ENCODE measurements at places on chromosomes 7 and 10.

- DNase-seq: no peak
These were observed 213.3 kb downstream of the MDFIC start for GRCh38 chr7:115135146-115135545.

DNA sequence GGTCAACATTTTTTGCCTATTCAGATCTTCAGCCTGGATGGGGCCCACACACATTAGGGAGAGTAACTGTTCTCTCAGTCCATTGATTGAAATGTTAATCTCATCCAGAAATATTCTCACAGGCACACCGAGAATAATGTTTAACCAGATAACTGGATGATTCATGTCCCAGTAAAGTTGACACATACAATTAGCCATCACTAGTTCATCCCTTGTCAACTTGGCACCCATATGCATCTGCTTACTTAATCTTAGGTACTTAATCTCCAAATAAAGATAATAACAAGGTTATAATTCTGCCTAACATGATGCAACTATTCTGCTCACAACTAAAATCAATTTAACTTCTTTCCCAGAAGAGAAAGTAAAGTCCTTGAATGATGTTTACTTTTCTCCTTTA, 502.6 kb downstream of the ADRA2A start:
- DNase-seq: no peak

DNA sequence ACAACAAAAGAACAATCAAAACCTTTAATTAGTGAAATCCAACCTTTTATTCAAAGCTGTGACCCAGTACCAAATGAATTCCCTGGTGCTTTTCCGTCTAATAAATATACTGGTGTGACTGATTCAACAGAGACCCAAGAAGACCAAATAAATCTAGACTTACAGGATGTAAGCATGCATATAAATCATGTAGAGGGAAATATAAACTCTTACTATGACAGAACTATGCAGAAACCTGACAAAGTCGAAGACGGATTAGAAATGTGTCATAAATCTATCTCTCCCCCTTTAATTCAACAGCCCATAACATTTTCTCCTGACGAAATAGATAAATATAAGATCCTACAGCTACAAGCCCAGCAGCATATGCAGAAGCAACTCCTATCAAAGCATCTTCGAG, 540.6 kb upstream of the TEX47 start:
- DNase-seq: no peak

- peak; percentile 11 for DNase-seq
These were observed 79.0 kb upstream of the LSM8 start for GRCh38 chr7:118104812-118105441.

DNA sequence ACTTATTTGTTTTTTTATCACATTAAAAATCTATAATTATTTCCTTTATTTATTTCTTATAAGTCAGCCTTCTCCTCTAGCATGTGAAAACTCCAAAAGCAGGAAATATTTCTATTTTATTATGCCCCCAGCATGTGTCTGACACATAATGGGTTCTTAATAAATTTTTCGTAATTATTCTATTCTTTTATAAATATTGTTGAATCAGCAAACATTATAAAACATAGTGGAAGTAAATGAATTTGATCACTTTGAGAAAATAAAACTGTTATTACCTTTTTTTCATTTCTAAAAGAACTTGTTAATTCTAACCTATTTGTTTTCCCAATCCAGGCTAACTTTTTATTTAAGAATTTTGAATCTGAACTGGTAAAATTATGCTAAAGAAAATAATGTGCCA, 509.1 kb upstream of the PCDH15 start:
- no peak for DNase-seq
